ENCODE measurements at places on chromosomes 5 and 9.
A peak's percentile ranks its signal among the peaks of the same experiment; 100 is the strongest.

GRCh38 chr5:68780299-68780955 is 313.4 kb upstream of the SLC30A5 start:
- no peak for DNase-seq

DNA sequence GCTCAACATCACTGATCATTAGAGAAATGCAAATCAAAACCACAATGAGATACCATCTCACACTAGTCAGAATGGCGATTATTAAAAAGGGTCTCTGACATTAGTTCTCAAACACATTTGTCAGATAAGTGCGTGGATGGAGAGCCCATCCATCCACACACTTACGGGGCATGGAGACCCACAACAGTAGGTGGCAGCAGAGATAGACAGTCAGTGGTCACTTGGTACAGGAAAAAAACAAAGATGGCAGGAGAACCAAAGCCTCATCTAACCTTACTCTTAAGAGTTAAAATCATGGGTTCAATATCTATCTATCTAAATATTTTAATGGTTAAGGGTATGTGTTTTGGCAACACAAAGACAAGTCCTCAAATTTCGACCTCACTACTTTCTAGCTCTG is 1378.7 kb upstream of the C9orf72 start:
- DNase-seq: no peak

GRCh38 chr5:31124651-31125305 is 68.7 kb upstream of the CDH6 start:
- DNase-seq: no peak

DNA sequence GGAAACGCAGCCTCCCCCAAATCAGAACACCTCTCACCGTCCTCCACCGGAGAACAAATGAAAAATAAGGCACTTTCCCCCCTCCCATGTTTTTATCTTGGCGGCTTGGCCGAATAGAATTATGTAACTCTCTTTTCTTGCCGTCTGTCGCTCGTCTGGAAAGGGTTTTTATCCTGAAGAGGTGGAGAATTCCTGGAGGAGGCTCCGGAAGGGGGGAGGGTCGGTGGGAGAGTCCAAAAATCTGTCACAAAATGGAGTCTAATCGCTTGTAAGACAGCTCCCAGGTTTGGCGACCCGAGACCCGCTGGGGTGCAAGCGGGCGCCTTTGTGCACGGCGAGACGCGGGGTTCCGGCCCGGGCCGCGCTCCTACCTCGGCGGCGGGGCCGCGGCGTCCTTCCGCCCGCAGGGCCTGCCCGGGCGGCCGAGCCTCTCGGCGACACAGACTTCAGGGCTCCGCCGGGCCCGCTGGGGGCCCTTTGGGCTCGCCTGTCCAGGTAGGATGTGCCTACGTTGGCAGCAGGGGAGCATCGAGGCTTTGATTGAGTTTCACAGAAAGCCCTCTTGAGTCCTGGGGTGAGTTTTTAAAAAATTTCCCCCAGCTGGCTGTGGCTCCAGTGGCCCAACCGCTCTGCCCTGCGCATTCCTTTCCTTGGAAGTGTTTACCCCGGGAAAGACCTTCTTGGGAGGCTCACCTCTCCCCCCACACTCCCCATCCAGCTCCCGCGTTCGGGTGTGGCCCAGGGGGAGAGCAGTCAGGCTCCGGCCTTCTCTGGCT is 5.0 kb downstream of the LMX1B start:
- DNase-seq: no peak

DNA sequence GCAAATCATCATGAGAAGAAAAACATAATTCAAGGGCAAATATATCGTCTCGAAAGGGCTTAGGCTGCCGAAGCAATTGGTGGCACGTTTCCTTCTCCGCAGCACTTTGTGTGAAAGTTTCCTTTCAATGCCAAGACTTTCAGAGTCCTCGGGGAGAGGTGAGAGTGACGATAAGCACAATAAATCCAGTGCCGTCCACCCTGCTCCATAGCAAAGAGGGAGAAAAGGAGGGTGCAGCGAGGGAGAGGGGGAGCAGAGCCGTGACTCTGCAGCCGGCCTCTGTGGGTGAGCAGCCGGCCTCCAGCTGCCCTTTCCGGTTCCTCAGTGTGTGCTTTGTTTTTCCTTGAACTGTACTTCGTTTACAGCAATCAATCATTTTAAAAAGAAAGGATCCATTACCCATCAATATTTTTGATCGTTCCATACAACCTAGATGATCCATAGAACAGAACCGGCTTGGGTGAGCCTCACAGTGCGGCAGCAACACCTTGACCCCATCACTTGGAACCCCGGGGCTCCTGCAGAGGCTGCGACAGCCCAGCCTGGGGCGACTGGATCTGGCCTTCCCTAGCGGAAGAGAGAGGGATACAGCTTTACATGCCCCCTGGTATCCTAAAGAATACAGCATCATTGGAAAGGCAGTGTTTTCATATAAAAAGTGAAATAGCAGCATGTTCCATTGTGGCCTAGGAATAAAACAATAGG is 247.0 kb upstream of the IRX4 start:
- no peak for DNase-seq

DNA sequence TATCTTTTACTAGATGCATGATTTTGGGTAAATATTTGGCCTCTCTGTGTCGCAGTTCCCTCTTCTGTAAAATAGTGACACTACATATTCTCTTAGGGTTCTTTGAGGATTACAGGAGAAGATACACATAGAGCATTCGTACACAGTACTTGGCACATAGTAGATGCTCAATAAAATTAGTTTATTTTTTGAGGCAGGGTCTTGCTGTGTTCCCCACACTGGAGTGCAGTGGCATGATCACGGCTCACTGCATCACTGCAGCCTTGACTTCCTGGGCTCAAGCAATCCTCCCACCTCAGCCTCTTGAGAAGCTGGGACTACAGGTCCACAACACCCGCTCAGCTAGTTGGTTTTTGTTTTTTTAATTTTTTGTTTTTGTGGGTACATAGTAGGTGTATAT is 1.6 kb downstream of the SCAI start:
- no peak for DNase-seq

- DNase-seq: no peak
These were observed 156.4 kb upstream of the RUSC2 start for GRCh38 chr9:35333551-35333950.

DNA sequence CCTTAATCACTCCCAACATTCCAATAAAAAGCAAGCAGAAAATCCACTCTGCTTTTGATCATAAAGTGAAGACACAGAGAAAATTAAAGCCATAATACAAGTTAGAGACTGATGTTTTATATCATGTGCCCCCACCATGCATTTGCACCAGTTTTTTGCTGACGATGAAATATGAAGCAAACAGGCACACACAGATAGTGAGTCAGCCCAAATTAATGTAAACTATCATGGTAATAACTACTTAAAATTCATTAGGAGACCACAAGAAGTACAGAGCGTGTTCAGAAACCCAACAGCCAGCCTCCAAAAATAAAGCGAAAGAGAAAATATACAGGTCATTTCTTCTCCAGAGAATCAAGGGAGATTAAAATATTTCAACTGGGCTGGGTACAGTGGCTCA is 46.4 kb upstream of the KDM4C start:
- no peak for DNase-seq

DNA sequence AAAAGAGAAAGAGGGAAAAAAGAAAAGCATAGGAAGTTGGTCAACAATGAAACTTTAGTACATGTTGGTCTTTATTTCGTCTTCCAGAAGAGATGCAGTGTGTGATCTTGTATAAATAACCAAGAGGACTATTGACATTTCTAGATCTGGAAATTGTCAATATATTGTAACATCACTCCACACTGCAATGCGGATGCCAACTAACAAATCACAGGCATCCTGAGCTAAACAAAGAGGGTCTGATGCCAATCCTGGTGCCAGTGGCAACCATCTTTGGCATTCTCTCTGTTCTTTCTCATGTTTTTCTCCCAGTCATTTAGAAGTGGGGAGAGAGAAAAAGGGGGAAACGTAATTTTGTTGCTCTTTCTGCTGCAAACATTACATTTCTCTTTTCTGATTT is 9.7 kb downstream of the NFIB start:
- peak; percentile 77 for DNase-seq

DNA sequence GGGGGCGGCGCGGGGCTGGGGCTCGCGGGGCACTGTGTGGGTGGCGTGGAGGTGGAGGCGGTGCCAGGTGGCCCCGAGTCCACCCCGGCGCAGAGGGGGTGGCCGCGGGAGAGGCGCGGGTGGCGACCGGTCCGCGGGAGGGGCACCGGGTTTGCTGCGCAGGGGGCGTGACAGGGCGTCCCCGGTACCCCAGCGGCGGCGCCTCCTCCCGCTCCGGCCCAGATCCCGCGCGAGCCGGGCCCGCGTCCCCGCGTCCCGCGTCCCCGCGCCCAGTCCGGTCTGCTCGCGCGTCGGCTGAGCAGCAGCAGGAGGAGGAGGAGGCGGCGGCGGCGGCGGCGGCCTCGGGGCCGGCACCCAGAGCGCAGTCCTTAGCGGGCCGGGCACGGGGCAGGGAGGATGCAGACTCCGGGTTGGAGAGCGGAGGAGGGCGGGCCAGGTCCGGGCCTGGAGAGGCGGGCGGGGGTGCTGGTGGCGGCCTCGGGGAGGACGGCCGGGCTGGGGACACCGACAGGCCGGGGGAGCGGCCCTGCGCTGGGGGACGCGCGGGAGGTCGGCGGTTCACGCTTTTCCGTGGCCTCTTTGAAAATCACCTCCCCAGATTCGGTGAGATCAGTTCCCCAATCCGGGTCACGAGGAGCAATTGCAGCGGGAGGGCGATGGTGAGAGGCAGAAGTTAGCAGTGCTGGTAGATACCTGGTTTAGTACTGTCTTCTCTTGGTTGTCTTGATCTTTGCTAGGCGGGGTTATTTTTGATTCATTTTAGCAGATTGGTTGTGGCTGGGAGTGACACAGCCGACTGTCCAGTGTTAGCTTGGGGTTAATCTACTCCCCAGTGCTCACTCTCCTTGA is 1.7 kb downstream of the TRIO start:
- DNase-seq: peak; percentile 48

DNA sequence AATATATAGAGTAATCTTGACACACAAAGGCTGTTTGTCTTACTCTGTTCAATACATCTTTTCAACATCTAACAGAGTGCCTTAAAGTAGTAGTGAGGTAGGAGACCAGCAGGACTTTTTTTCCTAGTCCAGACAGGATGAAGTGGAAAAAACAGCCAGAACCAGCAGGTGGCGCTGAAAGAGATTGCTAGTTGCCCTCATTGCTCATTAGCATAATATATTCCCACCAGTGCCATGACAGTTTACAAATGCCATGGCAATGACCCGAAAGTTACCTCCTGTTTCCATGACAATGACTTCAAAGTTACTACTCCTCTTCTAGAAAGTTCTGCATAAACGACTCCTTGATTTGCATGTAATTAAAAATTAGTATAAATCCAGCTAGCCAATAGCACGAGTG is 387.4 kb downstream of the ACTL7B start:
- no peak for DNase-seq

- DNase-seq: no peak
These were observed 23.8 kb downstream of the KLF4 start for GRCh38 chr9:107465467-107466451.

- DNase-seq: no peak
These were observed 5.8 kb upstream of the MEF2C start for GRCh38 chr5:88888848-88889188.

DNA sequence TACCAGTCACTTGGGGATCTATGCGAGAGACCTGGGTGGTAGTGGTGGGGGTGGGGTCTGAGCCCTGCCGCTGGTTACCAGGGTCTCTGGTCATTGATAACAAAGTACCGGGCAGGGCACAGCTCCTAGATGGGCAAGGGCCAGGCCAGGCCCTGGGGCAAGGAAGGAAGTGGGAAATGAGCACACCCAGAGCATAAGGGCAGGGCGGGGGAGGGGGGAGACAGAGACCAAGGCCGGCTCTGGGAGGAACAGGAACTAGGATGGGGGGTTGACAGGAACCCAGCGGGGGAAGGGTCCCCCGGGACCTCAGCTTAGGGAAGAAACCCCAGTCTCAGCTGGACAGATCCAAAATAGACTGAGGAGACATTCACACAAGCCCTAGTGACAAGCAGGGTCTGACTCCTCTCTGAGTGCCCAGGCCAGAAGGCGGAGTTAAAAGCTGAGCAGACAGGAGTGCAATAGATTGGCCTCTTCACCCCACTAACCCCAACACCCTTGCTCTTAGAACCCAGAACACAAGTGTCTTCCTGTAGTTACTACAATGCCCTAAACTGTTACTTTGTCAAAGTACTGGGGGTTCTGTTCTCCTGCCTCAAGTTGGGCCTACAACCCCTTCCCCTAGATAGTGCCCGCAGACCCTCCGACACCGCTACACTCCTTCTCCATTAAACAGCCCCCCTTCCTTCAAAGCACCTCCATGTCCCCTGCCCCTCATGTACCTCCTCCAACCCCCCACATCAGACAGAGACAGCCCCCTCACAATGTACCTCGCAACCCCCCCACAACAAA is 628 bp downstream of the ATOSB start:
- peak; percentile 65 for DNase-seq

- DNase-seq: no peak
These were observed 19.3 kb downstream of the GPX3 start for GRCh38 chr5:151039665-151040064.

- no peak for DNase-seq
These were observed 839.9 kb downstream of the MAT2B start for GRCh38 chr5:164345173-164345849.

DNA sequence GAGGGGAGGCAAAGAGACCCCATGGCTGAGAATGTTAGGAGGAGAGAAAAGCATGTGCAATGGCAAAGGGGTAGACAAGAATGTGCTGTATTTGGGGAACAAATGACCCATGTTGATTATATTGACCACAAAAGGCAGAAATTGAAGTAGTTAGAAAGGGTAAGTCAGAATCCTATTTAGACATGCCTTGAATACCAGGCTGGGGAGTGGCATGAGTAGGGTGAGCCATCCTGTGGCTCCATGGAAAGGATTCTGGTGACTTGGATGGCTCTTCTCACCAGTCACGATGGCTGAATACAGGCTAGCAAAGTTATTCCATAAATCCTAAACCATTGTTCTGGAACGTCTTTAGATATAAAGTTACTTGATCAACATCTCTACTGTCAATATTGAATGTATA is 73.4 kb upstream of the MEF2C start:
- DNase-seq: no peak

DNA sequence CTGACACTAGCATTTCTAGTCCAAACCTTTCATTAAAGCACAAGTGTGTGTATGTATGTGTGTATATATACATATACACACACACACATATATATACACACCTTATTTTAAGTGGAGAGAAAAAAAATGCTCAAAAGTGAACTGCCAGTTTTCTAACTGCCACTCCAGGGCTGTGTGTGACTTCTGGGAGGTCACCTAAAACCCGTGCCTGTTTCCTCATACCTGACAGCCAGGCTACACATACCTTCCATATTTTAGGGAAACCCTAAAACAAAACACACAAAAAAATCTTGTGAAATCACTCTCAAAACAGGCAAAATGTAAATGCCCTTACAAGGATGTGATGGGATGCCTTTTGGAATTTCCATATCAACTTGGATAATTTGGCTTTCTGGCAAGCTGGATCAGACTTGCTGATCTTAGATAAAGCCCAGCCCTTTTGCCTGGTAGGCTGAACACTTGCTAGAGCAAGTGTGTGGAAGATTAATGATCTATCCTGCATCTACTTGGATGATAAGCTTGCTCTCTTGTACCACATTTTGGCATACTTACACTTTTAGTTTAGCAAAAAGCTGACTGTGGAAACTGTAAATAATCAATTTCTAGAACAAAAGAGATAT is 127.8 kb downstream of the GNAQ start:
- no peak for DNase-seq

All from globus pallidus (tissue), 1 donor.